ENCODE measurements at places on chromosomes 12 and 14.

DNA sequence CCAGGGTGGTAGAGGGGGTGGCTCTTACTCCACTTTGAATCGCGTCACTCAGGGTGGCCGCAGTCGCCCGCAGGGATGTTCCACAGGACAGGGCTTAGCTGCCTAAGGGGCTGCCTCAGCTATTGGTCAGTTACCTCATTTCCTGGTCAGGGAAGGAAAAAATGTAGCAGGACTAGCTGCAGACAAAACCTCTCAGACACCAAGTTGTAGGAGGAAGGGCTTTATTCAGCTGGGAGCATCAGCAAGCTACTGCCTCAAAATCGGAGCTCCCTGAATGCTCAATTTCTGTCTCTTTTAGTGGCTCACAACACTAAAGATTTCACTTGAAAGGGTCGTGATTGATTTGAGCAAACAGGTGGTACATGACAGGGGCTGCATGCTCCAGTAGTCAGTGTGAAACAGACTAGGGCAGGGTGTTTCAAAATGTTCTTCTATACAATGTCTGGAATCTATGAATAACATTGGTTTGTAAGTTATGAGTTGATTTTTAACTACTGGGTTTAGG, 6.4 kb upstream of the CLEC6A start:
- no peak for DNase-seq

- DNase-seq: no peak
These were observed 68.0 kb upstream of the POC1B start for GRCh38 chr12:89593873-89594272.

- DNase-seq: no peak
These were observed 32.6 kb downstream of the RESF1 start for GRCh38 chr12:31991815-31992214.

DNA sequence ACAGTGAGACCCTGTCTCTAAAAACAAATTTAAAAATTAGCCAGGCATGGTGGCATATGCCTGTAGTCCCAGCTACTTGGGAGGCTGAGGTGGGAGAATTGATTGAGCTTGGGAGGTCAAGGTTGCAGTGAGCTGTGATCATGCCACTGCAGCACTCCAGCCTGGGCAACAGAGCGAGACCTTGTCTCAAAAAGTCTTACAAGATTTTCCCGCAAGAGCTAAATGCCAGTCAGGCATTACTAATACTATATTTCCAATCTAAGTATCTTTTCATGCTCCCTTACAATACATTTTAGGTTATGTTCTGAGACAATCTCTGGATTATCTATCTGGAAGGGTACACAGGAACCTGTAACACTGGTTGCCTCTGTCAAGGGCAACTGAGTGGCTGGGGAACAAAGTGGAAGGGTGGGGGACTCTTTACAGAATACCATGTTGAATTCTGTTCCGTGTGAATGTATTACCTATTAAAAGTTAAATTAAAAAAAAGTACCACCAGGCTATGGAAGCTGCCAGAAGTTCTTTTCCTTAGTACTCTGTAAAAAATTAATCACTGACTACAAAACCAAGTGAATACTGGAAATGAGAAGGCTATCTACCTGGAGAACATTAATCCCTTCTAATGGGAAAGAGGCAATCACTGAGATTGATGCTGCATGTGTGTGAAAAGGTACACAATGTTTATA, 56.7 kb downstream of the BTBD7 start:
- no peak for DNase-seq

DNA sequence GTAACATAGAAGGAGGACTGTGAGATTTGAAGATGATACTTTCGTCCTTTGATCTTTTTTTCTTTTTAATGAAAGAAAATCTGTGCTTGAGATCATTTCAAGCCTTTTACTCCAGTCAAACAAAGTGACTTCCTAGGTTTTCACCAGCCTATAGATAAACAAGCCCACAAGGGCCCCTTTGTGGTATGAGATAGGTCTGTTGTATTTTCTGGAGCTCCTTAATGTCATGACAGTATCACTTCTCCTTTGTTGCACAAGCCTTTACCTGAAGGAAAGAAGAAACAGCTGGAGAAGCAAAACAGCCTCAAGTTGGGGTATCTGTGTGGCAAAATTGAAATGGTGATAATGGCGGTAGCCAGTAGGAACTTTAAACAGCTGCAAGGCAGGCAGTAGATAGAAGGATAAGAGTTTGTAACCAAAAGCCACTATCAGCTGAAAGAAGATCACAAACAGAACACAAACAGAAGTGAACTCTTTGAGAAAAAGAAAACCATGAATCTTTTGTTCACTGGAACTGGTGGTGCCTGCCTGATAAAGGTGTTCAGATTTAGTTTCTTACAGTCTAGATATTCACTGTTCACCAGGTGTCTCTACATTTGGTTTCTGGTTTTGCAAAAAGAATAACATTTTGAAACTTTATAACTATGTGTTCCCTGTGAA, 96.8 kb downstream of the LGR5 start:
- no peak for DNase-seq

DNA sequence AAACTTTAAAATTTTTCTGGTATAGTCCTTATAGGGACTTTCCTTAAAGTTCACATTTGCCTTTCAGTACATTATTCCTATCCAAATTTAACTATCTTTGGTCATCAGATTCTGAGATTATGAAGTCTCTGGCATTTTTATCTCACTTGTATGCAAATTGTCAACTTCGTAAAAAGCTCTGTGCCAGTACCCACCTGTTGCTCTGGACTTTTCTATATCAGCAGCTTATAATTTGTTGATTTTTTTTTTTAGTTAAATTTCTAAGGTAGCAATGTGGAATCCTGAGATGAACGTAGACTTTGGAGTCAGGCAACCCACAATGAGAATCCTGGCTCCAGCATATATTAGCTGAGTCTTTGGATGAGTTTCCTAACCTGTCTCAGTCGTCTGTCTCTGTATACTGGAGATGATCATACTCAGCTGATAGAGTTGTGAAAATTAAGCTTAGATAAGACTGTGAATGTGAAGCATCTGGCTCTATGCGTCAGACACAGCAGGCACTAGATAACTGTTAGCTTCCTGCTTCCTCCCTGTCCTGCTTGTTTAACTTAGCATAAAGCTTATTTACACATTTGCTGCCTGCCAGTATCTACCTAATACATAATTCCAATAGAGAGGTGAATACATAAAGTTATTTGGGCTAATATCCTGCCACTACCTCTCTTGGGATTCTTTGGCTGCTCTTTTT, 59.8 kb downstream of the MARK3 start:
- DNase-seq: no peak

DNA sequence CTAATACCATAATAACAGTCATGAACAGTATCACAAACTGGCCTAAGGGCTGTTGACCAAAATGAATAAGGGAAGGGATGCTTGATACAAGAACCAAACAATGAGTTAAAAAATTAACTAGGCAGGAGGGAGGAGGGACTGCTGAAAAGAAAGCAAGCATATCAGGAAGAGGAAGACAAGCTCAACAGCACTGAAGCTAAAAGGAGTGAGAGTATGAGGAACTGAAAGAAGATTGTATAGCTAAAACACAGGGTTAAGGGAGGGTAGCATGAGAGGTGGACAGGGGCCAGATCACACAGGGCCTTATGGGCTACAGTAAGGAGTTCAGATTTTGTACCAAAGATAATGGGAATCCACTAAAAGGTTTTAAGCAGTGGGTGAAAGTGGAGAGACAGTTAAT, 34.1 kb downstream of the ITGA7 start:
- DNase-seq: no peak

All from activated CD4-positive, CD25-positive, alpha-beta regulatory T cell (primary cell).